Activated CD4-positive, alpha-beta T cell treated with anti-CD3 and anti-CD28 coated beads, Interleukin-2, amount 10 ng/mL, durations not matched to agents 7 days and 5 days (primary cell): ENCODE measurements at places on chromosomes 2 and 18.

GRCh38 chr2:190301032-190301431 is 18.6 kb downstream of the HIBCH start:
- DNase-seq, result no peak
- H3K27ac ChIP-seq, result no peak overlapping the region
- peaks cover 2% of the 10 kb centered on the region for H3K4me1 ChIP-seq
- H3K36me3 ChIP-seq, result peaks cover 20% of the 10 kb centered on the region

DNA sequence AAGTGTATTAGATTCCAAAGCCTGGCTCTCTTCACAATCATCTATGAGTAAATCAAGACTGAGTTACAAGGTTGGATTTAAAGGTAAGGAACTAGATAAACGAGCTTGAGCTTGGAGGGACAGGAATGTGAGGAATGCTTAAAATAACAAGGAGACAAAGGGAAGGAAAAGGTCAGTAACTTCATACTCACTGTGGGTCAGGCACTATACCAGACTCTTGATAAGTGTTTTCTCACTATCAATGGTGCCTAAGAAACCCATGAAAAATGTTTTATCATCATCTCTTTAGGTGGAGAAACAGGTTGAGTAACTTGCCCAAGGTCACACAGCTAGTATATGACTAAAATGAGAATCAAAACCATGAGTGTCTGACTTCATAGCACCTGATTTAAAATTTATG is 212.1 kb downstream of the CDH2 start:
- no peak overlapping the region for H3K27ac ChIP-seq
- no peak overlapping the region for H3K4me3 ChIP-seq
- no peak for DNase-seq
- H3K4me1 ChIP-seq, result no peaks in the 10 kb centered on the region
- H3K36me3 ChIP-seq, result no peaks in the 10 kb centered on the region
- H3K27me3 ChIP-seq, result no peaks in the 10 kb centered on the region

DNA sequence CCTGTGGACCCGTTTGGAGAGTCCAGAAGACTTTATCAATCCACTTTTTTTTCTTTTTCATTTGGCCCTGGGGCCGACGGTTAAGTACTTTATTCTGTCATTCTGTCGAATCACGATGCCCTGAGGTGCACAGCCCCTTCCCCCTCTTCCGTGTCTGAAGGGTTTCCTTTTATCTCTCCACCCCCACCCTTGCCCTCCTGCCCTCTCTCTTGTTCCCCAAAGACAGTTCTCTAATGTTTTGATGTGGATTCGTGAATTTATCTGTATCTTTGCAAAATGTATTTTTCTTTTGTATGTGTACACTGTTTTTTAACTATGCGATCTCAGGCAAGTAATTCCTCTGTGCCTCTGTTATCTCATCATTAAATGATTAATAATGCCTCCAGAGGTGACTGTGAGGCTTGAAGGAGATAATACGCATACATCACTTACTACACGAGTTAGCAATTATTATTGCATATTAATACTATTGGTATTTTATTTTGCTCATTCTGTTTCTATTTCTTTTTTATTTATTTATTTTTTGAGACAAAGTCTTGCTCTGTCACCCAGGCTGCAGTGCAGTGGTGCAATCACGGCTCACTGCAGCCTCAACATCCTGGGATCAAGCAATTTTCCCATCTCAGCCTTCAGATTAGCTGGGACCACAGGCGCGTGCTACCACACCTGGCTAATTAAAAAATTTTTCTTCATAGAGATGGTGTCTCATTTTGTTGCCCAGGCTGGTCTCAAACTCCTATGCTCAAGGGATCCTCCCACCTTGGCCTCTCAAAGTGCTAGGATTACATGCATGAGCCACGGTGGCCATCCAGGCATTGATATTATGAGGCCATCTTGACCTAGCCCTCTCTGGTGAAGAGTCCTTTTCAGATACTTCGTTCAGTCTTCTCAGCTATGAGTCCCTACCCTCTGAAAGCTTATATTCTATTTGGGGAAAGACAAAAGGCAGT is 1.4 kb upstream of the CASP8 start:
- H3K4me1 ChIP-seq, result peaks cover 69% of the 10 kb centered on the region
- peaks cover 37% of the 10 kb centered on the region for H3K36me3 ChIP-seq
- no peaks in the 10 kb centered on the region for H3K27me3 ChIP-seq

DNA sequence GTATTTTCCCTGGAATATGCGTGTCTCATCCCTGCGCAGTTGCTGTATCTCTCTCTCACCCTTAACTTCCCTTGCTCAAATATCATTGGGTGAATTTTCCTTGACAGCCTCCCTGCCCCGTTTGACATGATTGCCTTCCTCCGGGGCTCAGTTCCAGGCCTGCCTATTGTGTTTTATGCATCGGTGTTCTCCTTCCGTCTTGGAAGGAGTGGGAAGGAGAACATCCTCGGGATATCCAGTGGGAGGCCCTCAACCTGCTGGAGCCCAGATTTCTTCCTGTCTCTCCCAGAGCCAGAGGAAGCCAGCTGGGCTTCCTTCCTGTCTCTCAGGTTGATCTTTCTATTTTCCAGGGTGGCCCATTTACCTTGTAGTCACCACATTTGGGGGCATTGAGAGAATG is 434.7 kb upstream of the HS6ST1 start:
- H3K27me3 ChIP-seq, result peaks cover 15% of the 10 kb centered on the region
- peaks cover 30% of the 10 kb centered on the region for H3K4me1 ChIP-seq
- no peak for DNase-seq
- no peak overlapping the region for H3K27ac ChIP-seq
- no peak overlapping the region for H3K4me3 ChIP-seq
- H3K36me3 ChIP-seq, result no peaks in the 10 kb centered on the region

DNA sequence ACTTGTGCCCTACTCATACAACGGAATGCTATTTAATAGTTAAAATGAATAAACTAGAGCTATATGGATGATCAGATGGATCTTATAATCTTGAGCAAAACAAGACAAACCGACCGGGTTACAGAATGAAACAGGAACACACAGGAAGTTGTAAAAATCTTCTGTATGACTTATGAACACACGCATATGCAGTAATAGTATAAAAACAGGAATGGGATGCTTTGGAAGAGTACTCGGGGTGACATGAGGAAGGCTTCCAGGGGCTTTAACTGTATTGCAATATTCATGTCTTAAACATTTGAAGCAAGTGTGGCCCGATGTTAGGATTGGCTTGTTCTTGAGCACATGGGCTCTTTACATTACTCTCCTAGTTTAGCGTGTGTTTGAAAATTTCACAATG is 14.9 kb upstream of the E2F6 start:
- H3K27me3 ChIP-seq, result peaks cover 46% of the 10 kb centered on the region
- no peak overlapping the region for H3K4me3 ChIP-seq
- DNase-seq, result no peak
- no peak overlapping the region for H3K27ac ChIP-seq

GRCh38 chr2:121355488-121355887 is 70.5 kb upstream of the TFCP2L1 start:
- no peaks in the 10 kb centered on the region for H3K27me3 ChIP-seq
- peaks cover 22% of the 10 kb centered on the region for H3K36me3 ChIP-seq
- no peak overlapping the region for H3K27ac ChIP-seq

DNA sequence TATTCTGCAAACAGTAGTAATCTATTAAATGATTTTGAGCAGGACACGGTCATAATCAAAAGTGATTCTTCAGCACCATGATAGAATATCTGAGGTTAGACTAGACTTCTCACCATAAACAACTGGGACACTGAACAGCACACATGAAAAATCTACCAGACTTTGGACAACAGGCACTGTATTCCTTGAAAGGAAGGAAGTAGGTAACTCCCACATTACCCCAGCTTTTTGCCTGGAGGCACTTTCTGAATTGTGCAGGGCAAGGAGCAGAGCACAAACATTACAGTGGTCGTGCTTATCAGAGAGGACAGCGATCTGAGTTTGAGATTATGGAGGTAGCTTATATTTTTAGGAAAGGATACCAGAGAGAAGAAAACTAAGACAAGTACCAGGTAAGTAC is 25.3 kb upstream of the IL1RL1 start:
- H3K36me3 ChIP-seq, result peaks cover under 1% of the 10 kb centered on the region
- H3K27ac ChIP-seq, result no peak overlapping the region
- H3K4me3 ChIP-seq, result no peak overlapping the region
- no peaks in the 10 kb centered on the region for H3K27me3 ChIP-seq
- H3K4me1 ChIP-seq, result peaks cover 11% of the 10 kb centered on the region

- no peaks in the 10 kb centered on the region for H3K4me1 ChIP-seq
- no peak overlapping the region for H3K4me3 ChIP-seq
- H3K27me3 ChIP-seq, result no peaks in the 10 kb centered on the region
- H3K27ac ChIP-seq, result no peak overlapping the region
- DNase-seq, result no peak
- no peaks in the 10 kb centered on the region for H3K36me3 ChIP-seq
These were observed 161.2 kb downstream of the GLI2 start for GRCh38 chr2:120896901-120897300.

- peak; percentile 24 for DNase-seq
- peaks cover 7% of the 10 kb centered on the region for H3K36me3 ChIP-seq
- H3K4me1 ChIP-seq, result peaks cover 13% of the 10 kb centered on the region
These were observed 480.2 kb upstream of the ACVR2A start for GRCh38 chr2:147364597-147364996.

GRCh38 chr2:232196802-232197201 is 181.7 kb upstream of the ALPP start:
- peaks cover 18% of the 10 kb centered on the region for H3K36me3 ChIP-seq
- no peak overlapping the region for H3K4me3 ChIP-seq
- H3K4me1 ChIP-seq, result no peaks in the 10 kb centered on the region
- DNase-seq, result no peak
- H3K27me3 ChIP-seq, result no peaks in the 10 kb centered on the region

- H3K36me3 ChIP-seq, result no peaks in the 10 kb centered on the region
- H3K4me1 ChIP-seq, result peaks cover 5% of the 10 kb centered on the region
- no peak overlapping the region for H3K4me3 ChIP-seq
- H3K27ac ChIP-seq, result no peak overlapping the region
- no peak for DNase-seq
These were observed 42.4 kb upstream of the ACKR3 start for GRCh38 chr2:236527159-236527630.
